ENCODE measurements at places on chromosomes 5 and 9. TPM values are rescaled to one million over a fixed set of nuclear protein-coding genes. Genes with fewer than 3 reads are reported as not detected.

The FBXL17 gene
- total RNA-seq: 9.2 TPM

DNA sequence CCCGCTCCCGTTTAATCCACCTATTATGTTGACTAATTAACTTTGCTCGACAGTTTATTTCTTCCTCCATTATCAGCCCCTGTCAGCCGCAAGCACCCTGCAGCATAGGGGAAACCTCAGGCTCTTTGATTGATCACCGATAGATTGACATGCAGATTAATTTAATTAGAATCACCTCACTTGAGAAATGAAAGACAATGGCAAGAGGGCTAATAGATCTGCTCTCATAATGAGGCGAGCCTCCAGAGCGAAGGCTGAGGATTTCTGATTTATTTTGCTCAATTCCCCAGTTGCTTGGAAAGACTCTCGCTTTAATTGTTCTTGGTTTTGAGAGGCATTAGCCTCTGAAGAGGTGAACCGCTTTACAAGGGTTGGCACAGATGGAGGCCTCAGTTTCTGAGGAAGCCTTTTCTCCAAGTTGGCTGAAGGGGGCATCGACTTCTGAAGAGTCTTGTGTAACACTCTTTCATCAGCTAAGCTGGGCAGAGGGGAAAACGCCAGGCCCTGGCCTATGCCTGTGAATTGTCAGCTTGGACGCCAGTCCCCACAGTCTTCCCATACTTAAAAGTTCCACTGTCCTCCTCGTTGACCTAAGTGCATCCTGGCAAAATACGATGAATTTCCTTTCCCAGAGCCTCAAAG, 275.4 kb downstream of the EBF1 start:
- DNase-seq: no peak

The NCS1 gene
- total RNA-seq: 30.0 TPM

DNA sequence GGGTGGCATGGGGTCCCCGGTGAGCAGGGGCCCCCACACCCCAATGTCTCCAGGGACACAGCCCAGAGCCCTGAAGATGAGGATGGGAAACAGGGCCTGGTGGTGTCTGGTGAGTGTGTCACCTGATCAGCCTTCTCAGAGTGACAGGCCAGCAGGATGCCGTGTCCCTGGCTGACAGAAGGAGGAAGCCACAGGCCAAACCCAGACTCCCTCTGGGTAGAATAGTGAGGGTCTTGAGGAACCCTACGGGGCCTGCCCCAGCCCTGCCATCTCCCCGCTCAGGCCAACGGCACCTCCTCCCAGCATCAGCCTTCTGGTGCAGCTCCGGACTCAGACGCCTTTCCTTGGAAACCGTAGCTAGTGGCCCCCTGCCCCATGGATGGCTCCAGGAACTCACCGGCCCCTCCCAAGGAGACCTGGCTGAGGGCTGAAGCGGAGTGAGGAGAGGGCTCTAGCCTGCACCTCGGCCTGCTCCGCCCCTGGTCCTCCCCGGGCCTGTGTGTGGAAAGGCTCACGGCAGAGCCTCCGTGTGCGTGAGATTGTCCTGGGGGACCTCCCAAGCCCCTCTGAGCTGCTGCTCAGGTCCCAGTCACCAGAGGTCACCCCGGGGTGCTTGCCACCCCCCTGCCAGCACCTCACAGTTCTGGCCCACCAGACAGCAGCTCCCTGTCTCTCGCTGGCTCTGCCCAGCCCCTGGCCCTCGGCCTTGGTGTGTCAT, 6.0 kb downstream of the RALGDS start:
- no peak for DNase-seq

- DNase-seq: peak; percentile 39
Measured at GRCh38 chr5:96940586-96940985, 4.7 kb downstream of the LNPEP start.

- no peak for DNase-seq
Measured at GRCh38 chr9:89588271-89588879, 16.4 kb upstream of the GADD45G start.

All from M059J (cell line).